ENCODE measurements at places on chromosomes 16 and 17. TPM values are rescaled to one million over a fixed set of nuclear protein-coding genes. Genes with fewer than 3 reads are reported as not detected.

The CDH15 gene
- polyA plus RNA-seq, result not detected

- DNase-seq, result no peak
Observed at GRCh38 chr17:76644995-76645394, 1.4 kb upstream of the ST6GALNAC1 start.

DNA sequence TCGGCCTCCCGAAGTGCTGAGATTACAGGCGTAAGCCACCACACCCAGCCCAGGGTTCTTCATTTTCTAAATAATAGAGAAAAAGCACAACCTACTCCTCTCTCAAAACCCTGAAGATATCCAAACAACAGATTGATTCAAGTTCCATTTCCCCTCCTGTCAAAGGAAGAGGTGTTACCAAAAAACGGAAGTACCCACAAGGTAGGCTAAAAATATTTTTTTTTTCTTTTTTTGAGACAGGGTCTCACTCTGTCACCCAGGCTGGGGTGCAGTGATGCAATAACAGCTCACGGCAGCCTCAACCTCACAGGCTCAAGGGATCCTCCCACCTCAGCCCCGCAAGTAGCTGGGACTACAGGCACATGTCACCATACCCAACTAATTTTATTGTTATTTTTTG, 18.9 kb downstream of the UTP6 start:
- DNase-seq, result no peak

The HSD11B2 gene
- not detected for polyA plus RNA-seq

The RNU2-1 gene
- polyA plus RNA-seq, result not detected

GRCh38 chr17:82536512-82537201, 17.1 kb downstream of the FOXK2 start:
- DNase-seq, result no peak

- DNase-seq, result no peak
Observed at GRCh38 chr16:978403-978802, 3.2 kb upstream of the SOX8 start.

DNA sequence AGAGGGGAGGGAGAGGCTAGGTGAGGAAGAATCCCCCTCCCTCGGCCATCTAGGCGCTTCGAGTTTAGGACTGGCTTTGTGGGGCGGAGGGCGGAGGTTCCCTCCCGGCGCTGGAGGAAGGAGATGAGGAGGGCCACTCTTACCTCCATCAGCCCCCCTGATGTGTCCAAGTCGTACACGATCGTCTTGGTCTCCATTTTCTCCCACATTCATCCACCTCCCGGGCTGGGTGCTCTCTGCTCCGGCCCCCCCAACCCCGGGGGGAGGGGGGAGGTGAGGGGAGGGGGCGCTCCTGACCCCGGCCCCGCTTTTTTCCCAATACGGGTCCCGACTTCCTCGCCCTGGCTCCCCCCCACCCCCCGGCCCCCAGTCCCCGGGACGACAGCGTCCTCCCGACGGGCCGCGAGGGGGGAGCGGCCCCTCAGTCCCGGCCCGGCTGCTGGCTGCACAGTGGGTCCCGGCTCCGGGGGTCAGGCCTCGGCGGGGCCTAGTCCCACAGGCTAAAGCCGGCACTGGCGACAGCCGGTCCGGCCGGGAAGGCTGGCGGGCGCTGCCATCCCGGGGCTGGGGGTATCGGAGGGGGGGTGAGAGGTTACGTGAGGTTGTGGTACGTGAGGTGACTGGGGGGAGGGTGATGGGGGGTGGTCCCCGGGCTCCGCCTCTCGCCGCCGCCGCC, 428 bp downstream of the PHF12 start:
- DNase-seq, result no peak

- no peak for DNase-seq
Observed at GRCh38 chr17:73309727-73310596, 1.8 kb downstream of the CDC42EP4 start.

The CES2 gene
- 43.6 TPM for polyA plus RNA-seq

DNA sequence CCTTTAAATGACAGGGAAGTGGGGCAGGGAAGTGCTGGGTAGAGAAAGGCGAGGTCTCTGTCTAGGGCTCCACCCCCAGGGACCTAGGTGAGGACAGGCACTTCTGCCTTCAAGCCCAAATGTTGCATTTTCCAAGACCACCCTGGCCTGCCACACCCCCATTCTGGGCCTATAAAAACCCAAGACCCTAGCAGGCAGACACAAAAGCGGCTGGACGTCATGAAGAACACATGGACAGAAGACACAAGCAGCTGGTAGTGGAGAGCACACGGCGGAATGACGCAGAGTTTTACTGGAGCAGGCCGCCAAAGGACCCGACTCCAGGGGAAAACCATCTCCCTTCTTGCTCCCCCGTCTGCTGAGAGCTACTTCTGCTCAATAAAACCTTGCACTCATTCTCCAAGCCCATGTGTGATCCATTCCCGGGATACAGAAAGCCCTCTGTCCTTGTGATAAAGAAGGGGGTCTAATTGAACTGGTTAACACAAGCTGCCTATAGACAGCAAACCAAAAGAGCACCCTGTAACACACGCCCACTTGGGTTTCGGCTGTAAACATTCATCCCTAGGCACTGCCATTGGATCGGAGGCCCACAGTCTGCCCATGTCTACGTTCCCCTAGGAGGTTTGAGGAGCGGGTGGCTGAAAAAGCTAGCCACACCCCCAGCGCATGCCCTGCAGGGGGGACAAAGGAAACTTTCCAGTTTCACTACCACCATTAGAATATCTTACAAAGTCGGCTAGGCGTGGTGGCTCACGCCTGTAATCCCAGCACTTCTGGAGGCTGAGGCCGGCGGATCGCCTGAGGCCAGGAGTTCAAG, 622.2 kb upstream of the SALL1 start:
- no peak for DNase-seq

- DNase-seq, result no peak
Observed at GRCh38 chr17:33515974-33516373, 222.9 kb upstream of the ASIC2 start.

GRCh38 chr16:67726106-67727034, 7.3 kb upstream of the GFOD2 start:
- no peak for DNase-seq

DNA sequence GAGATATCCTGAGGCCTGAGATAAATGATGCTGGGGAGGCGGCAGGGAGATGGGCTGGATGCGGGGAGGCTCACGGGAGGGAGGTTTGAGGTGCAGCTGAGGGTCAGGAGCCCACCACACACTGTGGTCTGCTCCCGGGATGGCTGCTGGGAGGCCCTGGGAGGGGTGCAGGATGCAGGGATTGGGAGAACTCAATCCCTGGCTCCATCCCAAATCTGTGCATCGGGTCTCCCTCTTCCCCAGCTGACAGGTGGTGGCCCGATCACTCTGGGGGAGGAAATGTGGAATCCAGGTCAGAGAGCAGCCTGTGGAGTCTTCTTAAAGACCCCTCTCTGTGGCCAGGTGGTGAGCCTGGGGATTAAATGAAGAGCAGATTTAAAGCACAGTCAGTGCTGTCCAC, 12.0 kb downstream of the PHB1 start:
- no peak for DNase-seq

GRCh38 chr16:46843898-46844642, 13.1 kb upstream of the C16orf87 start:
- no peak for DNase-seq
